ENCODE measurements at places on chromosomes 16 and 17.

DNA sequence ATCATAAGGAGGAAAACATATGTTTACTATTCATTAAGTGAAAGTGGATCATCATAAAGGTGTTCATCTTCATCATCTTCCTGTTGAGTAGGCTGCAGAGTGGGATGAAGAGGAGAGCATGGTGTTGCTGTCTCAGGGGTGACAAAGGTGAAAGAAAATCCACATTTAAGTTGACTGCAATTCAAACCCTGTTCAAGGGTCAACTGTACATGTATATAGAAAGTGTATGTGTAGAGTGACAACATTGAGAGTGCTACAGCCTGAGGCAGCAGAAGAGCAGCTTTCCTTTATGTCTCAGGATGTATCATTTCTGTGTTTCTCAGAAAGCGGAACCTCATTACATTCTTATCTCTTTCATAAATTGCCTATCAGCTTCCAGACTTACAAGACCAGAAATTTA lies 17.2 kb downstream of the ORC6 start:
- no peak for DNase-seq

DNA sequence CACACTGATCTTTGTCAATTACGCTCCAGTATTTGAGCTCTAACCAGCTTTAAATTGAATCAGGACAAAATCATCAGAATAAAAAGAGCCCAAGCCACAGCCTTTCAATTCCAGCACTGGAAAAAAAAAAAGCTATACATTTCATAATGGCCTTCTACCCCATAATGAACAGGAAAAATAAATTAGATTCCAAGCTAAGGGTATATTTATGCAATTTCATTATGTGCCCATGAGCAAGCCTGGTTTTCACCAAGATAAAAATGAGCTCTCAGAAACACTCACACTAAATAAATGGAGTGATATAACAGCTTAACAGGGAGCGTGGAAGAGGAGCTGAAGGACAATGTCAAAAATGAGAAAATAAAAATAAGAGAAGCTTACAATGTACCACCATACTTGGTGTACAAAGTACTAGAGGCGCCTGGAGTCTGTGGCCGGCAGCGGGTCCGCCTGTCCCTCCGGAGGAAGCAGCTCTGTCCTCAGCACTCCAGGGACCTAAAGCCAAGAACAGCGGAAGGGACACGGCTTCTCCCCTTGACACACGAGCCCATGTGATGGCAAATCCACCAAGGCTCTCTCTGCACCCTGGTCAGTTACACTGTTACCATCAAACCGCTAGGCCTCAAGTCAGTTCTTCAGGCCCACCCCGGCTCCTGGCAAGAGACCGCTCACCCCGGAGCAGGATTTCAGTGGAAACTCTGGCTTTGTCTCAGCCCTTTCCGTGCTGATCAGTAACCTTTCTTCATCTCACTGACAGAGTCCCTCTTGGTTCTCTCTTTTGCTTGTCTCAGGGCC lies 69.6 kb downstream of the RBFOX3 start:
- DNase-seq: no peak

DNA sequence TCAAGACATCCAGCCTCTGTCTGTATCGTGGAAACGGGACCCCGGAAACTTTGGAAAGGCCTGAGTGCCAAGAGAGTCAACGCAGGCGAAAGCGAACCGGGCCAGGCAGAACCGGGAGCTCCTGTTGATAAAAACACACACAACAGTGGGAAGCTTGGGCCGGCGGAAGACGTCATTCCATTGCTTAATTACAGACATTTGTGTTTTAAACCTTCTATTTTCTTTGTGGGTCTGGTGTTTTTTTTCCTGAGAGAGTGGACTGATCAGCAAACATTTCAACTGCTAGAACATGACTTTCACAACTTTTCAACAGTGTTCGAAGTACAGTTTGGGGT lies 878 bp upstream of the RNF157 start:
- DNase-seq: no peak

DNA sequence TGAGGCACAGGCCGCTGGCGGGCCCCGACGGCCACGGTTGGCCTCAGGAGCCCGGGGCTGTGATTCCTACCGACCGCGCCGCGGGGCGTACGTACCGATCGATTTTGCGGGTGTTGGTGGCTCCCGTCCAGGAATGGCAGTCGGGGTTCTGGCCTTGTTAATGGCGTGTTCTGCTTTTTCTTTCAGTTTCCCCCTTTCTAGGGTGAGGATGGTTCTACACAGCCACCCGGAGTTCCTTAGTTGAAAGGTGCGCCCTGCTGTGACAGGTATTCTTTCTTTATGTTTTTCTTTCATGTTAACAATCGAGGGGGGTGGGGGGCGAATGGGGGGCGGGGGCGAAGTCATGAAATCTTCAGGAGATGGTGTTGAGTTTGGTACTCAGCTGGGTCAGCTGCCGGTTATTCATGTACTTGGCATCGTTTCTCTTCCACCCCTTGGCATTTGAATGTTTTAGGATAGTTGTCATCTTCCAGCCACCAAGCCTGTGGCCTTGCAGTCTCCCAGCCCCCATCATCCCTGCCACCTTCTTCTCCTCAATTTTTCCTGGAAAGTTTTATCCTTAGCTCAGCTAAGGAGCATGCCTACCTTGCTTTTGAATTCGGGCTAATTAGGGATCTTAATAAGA lies 802 bp downstream of the CYLD start:
- DNase-seq: peak; percentile 44

DNA sequence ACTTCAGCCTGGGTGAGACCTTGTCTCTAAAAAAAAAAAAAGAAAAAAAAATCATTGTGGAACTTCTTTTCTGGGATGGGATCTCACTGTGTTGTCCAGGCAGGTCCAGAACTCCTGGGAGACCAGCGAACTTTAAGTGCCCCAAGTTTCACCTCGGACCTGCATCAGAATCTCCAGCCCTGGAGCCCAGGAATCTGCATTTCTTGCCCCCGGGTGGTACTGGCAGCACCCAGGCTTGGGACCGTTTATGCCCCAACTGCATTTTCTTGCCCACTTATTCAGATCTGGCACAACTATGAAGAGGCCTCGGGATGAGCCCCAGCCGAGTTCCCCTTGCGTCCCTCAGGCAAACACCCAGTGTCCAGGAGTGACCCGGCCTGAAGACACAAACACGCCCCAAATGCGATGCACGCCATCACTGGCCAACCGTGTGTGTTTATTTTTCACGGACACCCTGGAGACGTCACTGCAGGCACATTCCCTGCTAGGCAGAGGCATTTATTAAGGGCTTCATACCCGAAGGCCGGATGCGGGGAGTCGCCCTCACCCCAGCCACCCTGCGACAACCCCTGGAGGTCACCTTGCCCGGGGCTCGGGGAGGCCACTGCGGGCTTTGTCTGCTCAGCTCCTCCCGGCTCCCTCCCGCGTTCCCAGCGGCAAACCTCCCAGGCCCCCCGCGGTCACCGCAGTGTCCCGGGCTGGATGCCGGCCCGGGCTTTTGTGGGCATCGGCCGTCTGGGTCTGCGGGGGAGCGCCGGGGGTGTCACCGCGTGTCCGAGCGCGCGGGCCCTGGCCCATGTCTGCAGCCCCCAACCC lies 684 bp upstream of the SPIRE2 start:
- DNase-seq: no peak

GRCh38 chr17:60888812-60889709 lies 211.4 kb downstream of the BCAS3 start:
- DNase-seq: no peak

DNA sequence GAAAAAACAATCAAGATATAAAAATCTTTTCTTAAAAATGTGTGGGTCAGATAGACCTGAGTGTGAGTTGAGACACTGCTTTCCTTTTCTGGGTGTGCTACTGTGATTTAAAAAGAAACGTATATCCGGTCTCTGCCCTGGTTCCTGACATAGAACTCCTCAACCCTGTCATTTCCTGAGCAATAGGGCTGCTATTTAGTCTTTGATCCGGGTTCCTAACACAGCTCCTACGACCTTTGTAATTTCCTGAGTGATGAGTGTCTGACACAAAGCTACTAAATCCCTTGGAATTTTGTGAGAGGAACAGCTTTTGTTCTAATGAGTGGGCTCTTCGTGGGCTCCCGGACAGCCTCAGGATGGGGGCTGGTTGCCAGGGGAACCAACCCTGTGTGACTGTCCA lies 93.9 kb upstream of the FA2H start:
- peak; percentile 28 for DNase-seq

DNA sequence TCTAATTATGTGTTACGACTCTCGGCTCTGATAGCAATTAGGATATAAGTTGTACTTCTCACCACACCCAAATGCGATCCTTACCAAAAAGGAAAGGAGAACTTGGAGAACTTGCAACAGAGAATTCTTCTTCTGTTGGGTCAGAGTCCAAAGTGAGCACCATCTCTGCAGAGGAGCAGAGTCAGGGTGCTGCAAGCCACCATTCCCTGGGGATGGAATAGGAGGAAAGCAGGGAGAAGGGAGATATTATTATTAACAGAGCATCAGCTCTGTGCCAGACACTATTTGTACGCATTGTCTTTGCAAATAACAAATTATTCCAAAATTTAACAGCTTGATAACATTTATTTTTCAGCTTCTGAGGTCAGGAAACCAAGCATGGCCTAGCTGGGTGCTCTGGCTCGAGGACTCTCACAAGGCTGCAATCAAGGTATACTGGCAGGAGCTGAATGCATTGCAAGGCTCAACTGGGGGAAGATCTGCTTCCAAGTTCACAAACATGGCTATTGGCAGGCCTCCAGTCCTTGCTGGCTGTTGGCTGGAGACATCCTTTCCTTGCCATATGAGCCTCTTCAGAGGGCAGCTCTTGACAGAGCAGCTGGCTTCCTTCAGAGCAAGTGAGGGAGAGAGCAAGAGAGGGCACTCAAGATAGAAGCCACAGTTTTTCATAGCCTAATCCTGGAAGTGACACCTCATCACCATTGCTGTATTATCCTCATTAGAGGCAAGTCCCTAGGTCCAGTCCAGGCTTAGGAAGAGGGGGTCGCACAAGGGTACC lies 296.2 kb upstream of the CDH5 start:
- DNase-seq: no peak

GRCh38 chr17:20173091-20173490 lies 163.9 kb downstream of the SPECC1 start:
- no peak for DNase-seq

DNA sequence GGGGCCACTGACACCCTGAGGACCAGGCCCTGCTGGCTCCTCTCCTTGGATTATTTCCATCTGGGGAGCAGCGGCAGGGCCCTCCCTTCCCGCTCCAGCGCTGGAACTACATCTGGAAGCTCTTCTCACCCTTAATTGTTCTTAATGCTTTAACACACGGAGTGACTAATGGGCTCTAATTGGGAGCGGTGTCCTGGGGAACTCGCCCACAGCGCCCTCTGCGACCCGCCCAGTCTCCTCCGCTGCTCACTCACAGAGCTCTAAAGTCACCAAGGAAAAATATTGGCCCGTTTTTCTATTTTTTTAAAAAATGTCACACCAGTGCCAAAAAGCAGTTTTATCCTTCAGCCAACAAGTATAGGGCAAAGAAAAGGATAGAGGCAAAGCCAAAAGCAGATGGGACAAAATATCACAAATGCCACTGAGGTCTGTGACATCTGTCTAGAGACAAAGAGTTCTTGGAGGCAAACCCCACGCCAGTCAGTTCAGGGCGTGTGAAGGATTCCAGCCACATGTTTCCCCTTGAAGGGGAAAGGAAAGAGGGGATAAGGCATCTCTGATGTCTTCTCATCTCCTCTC lies 134.7 kb downstream of the RBFOX3 start:
- no peak for DNase-seq

- no peak for DNase-seq
These were observed 25.5 kb downstream of the WNT9B start for GRCh38 chr17:46876926-46877325.

DNA sequence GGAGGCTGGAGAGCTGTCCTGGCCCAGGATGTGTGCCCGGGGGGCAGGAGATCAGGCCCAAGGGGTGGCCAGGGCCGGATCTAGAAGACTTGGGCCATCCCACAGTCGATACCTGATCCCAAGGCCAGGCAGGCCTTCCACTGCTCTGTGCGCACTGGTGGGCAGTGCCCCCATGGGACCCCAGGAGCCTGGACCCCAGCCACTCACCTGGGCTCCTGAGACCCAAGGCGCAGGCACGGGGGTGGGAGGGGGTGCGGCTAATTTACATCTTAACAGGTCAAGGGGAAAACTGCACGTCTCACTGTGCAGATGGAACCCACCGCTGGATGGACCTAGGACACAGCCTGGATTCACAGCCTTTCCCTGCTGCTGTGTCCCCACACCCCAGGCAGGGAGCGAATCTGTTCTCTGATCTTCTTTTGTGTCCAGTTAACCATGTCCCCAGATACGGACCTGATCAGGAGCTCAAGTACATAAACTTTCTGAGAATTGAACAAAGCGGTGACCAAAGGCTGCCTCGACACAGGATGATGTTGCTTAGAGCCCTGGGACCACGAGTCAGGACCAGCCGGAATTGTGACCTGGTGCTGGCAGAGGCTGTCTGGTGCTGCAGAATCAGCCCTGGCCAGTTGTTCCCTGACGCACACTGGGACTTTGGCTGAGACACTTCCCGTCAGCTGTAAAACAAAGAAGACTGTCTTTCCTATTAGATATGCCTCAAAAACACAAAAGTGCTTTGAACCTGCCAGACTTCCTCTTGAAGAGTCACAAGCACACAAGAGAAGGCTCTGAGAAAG lies 60.6 kb downstream of the TNFRSF13B start:
- peak; percentile 49 for DNase-seq

DNA sequence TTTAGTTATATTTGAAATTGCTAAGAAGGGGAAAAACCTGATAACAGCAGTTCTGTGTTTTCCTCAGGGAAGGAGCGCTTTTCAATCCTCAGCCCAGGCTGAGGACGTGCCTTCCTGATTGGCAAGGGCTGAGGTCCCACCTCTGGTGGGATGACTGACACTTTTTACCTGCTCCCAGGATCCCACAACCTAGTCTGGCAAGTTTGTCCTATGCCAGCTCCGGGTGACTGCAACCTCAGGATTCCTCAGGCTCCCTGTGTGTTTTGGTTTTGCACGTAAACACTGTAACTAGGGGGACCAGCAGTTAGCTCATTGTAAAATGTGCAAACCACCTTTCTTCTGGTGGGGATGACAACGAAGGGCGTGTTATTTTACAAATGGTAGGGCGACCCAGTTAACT lies 7.5 kb downstream of the MARCHF10 start:
- DNase-seq: no peak

DNA sequence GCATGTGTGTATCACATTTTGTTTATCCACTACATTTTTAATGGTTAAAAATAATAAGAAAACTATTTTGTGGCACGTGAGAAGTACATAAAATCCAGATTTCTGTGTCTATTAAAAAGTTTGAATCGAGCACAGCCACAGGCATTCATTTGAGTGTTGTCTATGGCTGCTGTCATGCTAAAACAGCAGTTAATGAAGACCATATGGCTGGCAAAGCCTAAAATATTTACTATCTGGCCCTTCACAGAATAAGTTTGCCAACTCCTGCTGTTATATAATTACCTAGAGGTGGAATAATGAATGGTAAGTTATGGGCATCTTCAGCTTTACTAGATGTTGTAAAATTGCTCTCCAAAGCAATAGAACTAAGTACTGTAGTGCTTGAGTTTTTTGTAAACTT lies 30.5 kb downstream of the TMEM98 start:
- no peak for DNase-seq

Data from naive thymus-derived CD4-positive, alpha-beta T cell (primary cell).